ENCODE measurements at places on chromosomes 7 and 10.
A peak's percentile ranks its signal among the peaks of the same experiment; 100 is the strongest.

DNA sequence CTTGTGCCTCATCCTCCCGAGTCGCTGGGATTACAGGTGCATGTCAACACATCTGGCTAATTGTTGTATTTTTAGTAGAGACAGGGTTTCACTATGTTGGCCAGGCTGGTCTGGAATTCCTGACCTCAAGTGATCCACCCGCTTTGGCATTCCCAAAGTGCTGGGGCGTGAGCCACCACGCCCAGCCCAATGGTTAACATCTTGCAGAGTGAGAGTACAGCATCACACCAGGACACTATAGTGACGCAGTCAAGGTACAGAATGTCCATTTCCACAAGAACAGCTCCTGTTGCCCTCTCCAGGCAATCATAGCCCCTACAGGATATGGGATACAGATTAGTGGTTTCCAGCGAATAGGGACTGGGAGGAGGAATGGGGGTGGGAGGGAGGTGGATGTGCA is 34.0 kb downstream of the MYO1G start:
- no peak for DNase-seq

DNA sequence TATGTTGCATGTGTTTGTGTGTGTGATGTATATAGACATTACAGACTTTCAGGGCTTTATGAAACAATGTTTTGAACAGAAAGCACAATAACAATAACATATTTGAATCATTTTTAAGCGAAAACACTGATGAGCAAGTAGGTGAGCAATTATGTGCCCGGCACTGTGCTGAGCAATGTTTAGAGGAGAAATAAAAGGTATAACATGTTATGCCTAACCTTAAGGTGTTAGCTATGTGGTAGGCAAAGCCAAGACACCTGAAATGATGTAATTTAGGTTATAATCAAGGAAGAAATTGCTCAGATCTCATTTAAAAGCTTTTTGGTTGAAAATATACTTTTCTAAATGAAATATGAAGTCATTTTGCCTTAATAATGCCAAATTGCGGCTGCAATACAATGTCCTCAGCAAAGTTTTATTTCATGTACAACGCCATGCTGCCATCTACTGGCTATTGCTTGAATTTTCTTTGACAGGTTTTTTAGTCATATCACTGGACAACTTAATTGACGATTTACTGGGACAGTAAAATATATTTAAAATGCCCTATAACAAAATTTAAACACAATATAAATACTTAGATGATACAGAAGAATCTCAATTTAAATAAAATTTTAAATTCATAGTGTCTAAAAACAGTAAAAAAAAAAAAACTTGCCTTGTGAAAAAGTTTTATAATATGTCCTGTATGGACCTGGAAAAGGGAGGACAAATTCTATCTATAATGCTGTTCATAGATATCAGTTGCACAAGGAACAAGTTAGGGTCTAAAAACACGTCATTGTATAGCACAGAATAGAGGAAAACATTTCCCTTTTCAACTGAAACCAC is 131.1 kb upstream of the CDK1 start:
- no peak for DNase-seq

- no peak for DNase-seq
Observed at GRCh38 chr7:101858437-101859385, 41.3 kb downstream of the CUX1 start.

- no peak for DNase-seq
Observed at GRCh38 chr7:104415700-104416099, 87.3 kb downstream of the LHFPL3 start.

- no peak for DNase-seq
Observed at GRCh38 chr7:47932466-47933037, 15.7 kb downstream of the PKD1L1 start.

DNA sequence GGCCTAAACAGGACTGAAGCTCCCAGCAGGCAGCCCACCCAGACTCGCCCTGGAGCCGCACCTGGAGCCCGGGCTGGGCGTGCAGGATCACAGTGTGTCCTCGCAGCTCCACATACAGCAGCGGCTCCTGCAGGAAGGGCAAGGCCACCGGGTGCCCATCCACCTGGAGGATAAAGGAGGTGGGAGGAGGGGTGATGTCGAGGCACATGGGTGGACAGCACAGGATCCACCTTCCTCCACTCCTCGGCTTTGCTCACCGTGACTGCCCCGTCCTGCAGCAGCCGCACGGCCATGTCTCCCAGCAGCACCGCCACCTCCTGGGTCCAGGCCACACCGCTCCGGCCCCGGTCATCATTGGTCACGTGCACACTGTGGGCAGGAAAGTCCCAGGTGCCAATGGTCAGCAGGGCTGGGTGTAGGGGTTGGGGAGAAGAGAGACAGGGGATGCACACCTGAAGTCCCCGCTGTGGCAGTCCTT is 16.8 kb downstream of the ATP6V1F start:
- DNase-seq: no peak

DNA sequence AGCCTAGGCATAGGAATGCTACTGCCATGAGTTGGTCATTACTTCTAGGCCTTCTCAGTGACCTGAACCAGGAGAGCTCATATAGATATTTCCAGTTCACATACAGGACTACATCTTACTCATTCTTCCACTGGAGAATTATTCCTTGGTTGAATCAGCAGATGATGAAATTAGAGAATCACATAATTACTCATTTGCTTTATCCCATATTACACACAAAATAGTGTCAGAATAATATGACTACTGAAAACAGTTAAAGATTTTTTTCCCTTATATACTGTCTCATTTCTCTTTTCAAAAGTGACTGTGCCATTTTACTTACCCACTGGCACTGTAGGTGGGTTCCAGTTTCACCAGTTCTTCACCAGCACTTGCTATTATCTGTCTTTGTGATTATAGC is 18.5 kb downstream of the BMS1 start:
- DNase-seq: no peak

DNA sequence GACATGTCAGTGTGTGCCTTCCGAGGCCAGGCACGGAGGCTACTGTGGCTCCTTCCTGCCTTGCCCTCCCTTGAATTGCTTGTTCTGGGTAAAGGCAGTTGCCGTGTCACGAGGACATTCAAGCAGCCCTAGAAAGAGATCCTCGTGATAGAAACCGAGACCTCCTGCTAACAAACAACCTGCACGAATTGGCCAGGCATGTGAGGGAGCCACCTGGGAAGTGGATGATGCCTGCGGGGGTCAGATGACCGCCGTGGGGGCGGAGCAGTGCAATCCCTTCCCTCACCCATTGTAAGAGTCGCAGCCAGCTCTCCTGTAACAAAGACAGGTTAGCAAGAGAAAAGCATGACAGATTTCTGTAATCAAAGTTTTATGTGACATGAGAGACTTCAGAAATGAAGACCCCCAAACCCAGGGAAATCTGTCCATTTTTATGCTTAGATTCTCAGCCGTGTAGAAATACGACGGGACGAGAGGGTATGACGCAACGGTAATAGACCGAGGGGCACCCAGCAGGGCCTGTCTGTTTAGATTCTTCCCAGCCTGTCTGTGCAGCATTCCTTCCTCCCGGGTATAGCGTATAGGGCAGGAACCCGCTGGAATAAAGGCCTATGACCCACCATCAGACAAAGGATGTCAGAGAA is 241.7 kb downstream of the GATA3 start:
- DNase-seq: no peak

- no peak for DNase-seq
Observed at GRCh38 chr7:95598511-95598910, 2.2 kb upstream of the PDK4 start.

GRCh38 chr10:101079874-101080273 is 18.1 kb downstream of the KAZALD1 start:
- no peak for DNase-seq

GRCh38 chr7:146575903-146576302 is 459.3 kb downstream of the CNTNAP2 start:
- no peak for DNase-seq

DNA sequence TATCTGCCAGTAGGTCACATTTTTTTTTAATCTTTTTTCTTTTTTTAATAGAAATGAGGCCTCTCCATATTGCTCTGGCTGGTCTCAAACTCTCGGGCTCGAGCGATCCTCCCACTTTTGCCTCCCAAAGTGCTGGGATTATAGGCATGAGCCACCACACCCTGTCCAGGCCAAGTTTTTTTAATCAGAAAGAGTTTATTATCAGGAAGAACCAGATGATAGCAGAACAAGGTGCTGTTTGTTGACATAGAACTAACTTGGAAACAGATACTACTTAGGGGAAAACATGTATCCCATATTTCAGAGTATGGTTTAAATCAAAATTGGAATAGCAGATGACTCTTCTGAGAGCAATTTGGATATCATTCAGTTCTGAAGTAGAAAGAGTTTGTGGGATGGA is 118.6 kb downstream of the NRF1 start:
- DNase-seq: no peak

GRCh38 chr10:96646301-96646700 is 59.5 kb upstream of the TM9SF3 start:
- no peak for DNase-seq

DNA sequence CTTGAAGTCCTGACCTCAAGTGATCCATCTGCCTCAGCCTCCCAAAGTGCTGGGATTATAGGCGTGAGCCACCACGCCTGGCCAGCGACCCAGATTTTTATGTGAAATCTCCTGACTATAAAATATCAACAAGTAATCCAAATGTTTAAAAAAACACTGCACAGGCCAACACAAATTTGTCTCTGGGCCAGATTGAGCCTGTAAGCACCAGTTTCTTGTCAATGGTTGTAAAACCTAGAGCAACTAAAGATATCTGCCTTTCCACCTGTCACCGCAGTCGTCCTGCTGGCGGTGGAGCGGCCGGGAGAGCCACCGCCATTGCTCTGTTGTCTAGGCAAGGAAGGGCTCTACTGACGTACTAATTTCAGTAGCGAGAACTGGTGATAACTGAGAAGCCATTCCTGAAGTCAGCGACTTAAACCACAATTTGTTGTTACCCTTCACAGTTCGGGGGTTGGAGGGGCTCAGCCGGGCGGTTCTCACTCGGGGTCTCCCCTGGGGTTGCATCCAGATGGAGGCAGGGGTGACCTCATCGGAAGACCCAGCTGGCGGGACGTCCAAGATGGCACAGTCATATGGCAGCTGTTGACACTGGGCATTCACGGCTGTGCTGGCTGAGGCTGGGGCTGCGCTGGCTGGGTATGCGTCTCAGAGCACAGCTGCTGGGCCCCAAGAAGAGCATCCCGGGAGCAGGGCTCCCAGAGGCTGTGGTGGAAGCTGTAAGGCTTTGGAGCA is 55.2 kb upstream of the PDGFA start:
- DNase-seq: no peak

- DNase-seq: no peak
Observed at GRCh38 chr7:117219485-117219884, 103.4 kb downstream of the WNT2 start.

DNA sequence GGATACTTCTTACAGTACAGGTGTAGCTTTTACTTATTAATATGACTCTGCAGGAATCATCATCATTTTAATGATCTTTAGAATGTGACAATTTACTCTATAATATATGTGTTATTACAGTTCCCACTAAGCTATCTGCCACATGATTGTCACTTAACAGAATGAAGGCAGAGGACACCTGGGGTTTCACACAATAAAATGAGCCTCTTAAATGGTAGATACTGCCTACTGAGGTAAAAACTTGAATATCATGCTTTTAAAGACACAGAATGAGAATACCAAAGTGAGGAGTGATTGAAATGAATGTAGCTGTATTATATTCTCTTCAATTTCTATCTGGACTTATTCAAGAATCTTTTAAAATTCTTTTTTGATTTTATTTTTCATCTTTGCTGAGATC is 1255.3 kb upstream of the LRRN3 start:
- DNase-seq: no peak

DNA sequence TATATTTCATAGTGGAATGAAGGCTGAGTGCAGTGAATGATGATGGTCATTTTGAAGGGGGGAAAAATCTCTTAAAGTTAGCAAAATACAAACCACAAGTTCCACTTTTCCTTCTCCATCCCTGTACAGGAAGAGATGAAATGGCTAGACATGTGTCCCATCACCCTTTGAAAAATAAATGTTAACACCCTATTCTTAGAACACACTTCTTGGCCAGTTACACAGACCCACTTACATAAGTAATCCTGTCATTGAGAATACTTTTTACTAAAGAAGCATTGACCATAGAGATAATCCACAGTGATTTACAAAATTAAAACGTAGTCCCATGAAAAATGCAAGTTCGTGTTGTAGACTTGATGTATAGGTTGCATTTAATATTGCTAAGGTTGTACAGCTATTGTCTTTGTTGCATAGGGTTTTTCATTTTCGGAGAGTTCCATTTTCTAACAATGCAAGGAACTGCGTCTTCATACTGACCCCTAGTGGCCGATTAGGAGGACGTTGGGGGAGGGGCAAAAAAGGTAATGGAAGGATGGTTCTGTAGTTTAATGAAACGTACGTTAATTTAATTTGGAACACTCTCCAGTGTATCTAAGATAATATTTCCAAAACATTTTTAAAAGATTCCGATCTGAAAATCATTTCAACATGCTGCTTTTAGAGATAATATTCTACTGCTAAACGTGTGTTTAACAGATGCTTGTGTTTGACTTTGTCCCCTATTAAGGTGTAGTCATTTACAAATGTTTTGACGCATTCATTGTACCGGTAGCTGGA is 60.9 kb downstream of the ARMC3 start:
- DNase-seq: peak; percentile 36

- DNase-seq: no peak
Observed at GRCh38 chr10:117574498-117575146, 32.1 kb downstream of the EMX2 start.

DNA sequence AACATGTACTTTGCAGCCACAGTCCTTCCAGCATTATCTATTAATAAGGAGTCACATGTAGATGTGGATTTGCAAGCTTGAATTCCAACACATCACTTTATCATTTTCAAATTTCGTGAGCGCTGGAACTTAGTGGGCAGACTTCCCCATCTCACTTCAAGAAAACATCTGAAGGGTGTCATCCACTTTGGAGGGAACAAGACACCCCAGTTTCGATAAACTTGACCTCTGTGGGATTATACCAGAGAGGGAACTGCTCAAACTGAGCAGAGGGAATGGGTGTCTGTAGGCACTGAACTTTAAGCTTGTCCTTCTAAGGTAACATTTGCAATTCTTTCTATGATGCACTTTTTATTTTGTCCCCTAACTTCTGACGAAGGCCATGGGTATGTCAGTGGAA is 27.5 kb downstream of the ADRB1 start:
- no peak for DNase-seq

DNA sequence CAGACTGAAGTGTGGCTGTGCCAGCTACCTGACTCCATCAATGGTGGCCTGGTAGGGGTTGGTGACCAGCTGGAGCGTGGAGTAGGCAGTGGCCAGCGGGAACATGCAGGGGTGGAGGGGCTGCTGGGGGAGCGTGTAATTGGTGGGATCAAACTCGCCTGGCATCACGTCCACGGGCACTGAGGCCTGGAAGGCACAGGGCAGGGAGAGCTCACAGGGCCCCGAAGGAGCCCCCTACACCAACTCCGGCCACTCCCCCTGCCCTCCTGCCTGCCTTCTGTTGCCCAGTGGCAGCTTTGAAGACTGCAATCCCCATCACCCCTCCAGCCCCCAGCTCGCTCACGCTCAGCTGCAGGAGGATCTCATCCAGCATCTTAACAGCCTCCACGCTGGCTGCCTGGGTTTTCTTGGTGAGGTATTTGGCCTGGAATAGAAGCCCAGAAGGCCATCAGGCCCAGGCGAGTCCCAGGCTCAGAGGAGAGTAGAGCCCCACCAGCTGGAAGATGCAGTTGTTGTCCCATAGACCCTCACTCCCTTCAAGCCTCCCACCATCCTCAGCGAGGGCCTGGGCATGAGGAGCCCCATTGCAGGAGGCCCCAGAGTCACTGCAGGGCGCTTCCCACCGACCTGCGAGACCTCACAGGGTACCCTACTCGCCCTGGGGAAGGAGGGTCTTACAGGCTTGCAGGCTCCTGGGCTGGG is 7.1 kb downstream of the POLD2 start:
- DNase-seq: no peak
